ENCODE measurements at places on chromosomes 5 and 9. TPM values are rescaled to one million over a fixed set of nuclear protein-coding genes. Genes with fewer than 3 reads are reported as not detected.

FOXD4 gene
- total RNA-seq: 0.23 TPM

CKMT2 gene
- total RNA-seq: not detected

- no peaks in the 10 kb centered on the region for H3K27me3 ChIP-seq
- DNase-seq: no peak
- no peaks in the 10 kb centered on the region for H3K4me1 ChIP-seq
These were observed at the start of gene SGCD for GRCh38 chr5:156326718-156327259. Gene SGCD (plus strand): TSS chr5:156327164.

GRCh38 chr9:112059966-112060320, 115.2 kb downstream of the SUSD1 start:
- no peaks in the 10 kb centered on the region for H3K27me3 ChIP-seq
- no peaks in the 10 kb centered on the region for H3K36me3 ChIP-seq
- peaks cover 15% of the 10 kb centered on the region for H3K4me1 ChIP-seq

SOHLH1 gene
- not detected for total RNA-seq

- H3K36me3 ChIP-seq: no peaks in the 10 kb centered on the region
- H3K4me3 ChIP-seq: no peak overlapping the region
- H3K4me1 ChIP-seq: no peaks in the 10 kb centered on the region
- H3K27ac ChIP-seq: no peak overlapping the region
- H3K27me3 ChIP-seq: no peaks in the 10 kb centered on the region
These were observed 81.3 kb downstream of the OSTF1 start for GRCh38 chr9:75169623-75170022.

ZBTB34 gene
- 5.5 TPM for total RNA-seq

GRCh38 chr9:117156144-117156688, 258.6 kb downstream of the ASTN2 start:
- no peaks in the 10 kb centered on the region for H3K36me3 ChIP-seq
- no peaks in the 10 kb centered on the region for H3K4me1 ChIP-seq
- H3K27ac ChIP-seq: no peak overlapping the region

DNA sequence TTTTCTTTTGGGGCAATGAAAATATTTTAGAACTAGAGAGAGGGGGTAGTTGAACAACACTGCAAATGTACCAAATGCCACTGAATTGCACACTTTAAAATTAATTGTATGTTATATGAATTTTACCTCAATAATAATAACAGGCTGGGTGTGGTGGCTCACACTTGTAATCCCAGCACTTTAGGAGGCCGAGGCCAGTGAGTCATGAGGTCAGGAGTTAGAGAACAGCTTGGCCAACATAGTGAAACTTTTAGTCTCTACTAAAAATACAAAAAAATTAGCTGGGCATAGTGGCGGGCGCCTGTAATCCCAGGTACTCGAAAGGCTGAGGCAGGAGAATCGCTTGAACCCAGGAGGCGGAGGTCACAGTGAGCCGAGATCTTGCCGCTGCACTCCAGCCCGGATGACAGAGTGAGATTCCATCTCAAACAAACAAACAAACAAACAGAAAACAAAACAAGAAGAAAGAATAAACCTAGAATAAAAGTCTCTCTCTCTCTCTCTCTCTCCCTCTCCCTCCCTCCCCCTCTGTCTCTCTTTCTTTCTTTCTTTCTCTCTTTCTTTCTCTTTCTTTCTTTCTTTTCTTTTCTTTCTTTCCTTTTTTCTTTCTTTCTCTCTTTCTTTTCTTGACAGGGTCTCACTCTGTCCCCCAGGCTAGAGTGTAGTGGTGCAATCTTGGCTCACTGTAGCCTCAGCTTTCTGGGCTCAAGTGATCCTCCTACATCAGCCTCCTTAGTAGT, 91.1 kb downstream of the BASP1 start:
- no peak for DNase-seq
- peaks cover 35% of the 10 kb centered on the region for H3K4me1 ChIP-seq
- peak overlapping the region; percentile 92 for H3K27ac ChIP-seq
- H3K27me3 ChIP-seq: no peaks in the 10 kb centered on the region
- H3K4me3 ChIP-seq: no peak overlapping the region

- H3K4me3 ChIP-seq: no peak overlapping the region
- H3K36me3 ChIP-seq: no peaks in the 10 kb centered on the region
- H3K27me3 ChIP-seq: no peaks in the 10 kb centered on the region
- DNase-seq: no peak
These were observed 7.6 kb upstream of the SLC30A5 start for GRCh38 chr5:69086206-69086605.

- H3K27ac ChIP-seq: no peak overlapping the region
- H3K4me1 ChIP-seq: no peaks in the 10 kb centered on the region
- H3K4me3 ChIP-seq: no peak overlapping the region
- no peak for DNase-seq
- H3K27me3 ChIP-seq: no peaks in the 10 kb centered on the region
These were observed 24.5 kb upstream of the FOCAD start for GRCh38 chr9:20659474-20659967.

Data from Panc1 (cell line).